ENCODE measurements at places on chromosomes 2 and 18.

- DNase-seq: no peak
Measured at GRCh38 chr2:64115808-64116598, 28.2 kb downstream of the PELI1 start.

DNA sequence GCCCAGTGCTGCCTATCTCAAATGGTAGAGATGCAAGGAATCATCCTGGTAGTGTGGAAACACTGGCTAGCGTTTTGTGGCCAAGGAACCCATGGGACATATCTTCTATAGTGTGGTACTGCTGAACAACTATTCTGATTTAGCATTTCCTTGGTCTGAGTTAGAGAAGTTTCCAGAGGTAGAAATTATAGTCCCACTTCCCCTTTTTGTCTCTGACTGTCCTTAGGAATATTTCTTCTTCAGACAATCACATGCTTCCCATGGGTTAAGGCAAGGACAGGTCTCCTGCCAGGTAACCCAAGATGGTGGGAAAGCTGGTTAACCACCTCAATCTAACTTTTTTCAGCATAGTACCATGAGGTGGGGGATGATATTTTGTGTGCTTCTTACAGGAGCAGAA lies 729.5 kb upstream of the LRRTM4 start:
- no peak for DNase-seq

DNA sequence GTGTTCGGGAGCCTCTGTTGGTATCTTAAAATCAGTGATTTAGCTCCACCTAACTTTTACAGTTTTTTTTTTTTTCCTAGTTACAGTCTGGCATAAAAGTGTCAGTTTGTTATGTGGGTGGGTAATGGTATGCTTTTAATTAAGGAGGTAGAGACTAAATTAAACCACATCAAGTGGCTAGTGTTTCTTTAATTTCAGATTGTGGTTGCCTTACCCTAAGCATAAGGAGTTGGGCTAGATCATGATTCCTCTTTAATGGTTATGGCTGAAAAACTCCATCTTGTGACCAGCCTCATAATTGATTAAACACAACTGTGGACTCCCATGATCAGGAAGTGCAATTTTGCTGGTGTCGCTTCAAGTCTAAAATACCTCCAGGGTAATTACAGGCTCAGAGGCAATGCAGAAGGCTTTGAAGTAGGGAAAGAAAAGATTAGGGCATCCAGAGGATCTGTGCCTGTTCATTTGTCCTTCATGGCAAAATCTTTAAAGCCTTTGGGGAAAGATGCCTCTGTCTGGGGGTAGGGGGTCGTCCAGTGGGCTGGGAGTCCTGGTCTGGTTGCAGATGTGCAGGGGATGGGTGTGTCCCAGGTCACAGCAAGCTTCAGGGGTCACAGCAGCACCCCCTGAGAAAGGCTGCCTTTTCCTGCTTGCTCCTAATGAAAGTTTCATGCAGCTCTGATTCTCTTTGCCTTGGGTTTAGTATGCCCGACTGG lies 579.2 kb downstream of the BCL11A start:
- DNase-seq: no peak

DNA sequence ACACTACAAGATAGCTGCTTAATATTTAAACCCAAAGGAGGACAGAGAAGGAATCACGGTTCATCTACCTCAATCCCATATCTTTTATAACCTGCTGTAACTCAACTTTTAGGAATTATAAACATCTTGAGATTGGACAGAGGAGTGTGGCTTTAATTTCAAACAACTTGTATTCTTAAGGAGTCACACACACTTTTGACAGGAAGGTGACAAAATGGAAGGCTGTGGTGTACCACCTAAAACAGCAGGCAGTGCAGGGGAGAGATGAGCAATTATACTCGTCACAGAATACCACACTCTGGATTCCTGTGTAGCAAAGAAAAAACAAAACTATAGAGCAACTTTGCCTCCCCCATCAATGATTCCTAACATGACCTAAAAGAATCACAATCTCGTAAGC lies 194.8 kb downstream of the ZEB2 start:
- DNase-seq: no peak

DNA sequence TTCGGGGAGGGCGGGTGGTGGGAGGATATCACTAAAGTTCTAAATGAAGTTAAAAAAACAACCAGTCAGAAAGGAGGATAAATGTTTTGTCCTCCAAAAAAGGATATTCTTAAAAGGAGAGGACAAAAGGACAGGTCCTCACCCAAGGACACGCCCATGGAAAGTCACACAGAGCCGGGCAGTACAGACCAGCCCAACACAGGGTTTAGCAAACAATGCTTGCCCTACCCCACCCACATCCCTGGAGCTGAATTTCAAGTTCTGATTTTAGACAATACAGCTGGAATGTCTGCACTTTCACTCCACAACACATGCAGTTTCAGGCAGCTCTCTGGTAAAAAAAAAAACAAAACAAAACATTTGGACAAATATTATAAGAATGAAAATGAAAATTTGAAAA lies 67.9 kb downstream of the SLC9A4 start:
- DNase-seq: no peak

GRCh38 chr2:188122985-188123384 lies 168.7 kb upstream of the GULP1 start:
- DNase-seq: no peak
